Forelimb muscle (tissue), 1 donor: ENCODE measurements at places on chromosomes 3 and 15. TPM values are rescaled to one million over a fixed set of nuclear protein-coding genes. Genes with fewer than 3 reads are reported as not detected.

The SLC6A1 gene
- 2.4 TPM for polyA plus RNA-seq

GRCh38 chr3:15823092-15823491 is 25.3 kb upstream of the ANKRD28 start:
- DNase-seq = no peak

The TMF1 gene
- 24.9 TPM for polyA plus RNA-seq

DNA sequence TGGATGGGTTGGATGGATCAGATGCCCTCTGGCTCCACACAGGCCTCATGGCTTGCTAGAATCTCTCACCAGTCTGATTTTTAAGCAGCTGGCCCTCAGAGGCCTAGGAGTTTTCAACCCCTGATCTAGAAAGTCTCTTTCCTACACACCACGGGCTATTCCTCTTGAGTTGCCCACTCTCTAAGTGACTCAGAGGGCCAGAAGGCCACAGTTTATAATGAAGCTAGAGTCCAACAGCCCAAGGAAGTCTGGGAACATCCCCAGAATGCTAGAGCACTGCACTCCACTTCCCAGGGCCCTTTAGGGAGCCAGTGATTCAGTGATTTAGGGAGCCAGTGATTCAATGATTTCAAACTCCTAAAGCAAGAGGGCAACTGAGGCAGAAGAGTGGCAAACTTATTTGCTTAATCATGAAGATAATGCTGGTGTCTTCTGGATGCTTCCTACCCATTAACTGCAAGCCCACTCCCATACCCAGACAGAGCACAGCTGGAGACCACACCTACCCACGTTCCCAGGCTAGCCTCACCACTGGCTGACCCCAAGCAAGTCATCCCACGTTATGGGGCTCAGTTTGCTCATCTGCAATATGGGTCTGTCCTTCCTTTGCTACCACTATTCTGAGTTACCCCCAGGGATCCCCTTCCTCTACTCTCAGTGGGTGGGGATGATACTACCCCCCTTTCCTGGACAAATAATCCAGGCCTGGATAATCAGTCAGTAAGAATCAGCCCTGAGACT is 36.7 kb downstream of the ABTB1 start:
- DNase-seq = no peak

The SYNPR gene
- polyA plus RNA-seq = not detected

- DNase-seq = no peak
Measured at GRCh38 chr3:56209982-56210751, 258.1 kb downstream of the ERC2 start.

GRCh38 chr15:60844511-60845174 is 365.7 kb upstream of the ICE2 start:
- DNase-seq = no peak

- peak; percentile 43 for DNase-seq
Measured at GRCh38 chr3:68666429-68667136, 265.8 kb downstream of the TAFA4 start.

DNA sequence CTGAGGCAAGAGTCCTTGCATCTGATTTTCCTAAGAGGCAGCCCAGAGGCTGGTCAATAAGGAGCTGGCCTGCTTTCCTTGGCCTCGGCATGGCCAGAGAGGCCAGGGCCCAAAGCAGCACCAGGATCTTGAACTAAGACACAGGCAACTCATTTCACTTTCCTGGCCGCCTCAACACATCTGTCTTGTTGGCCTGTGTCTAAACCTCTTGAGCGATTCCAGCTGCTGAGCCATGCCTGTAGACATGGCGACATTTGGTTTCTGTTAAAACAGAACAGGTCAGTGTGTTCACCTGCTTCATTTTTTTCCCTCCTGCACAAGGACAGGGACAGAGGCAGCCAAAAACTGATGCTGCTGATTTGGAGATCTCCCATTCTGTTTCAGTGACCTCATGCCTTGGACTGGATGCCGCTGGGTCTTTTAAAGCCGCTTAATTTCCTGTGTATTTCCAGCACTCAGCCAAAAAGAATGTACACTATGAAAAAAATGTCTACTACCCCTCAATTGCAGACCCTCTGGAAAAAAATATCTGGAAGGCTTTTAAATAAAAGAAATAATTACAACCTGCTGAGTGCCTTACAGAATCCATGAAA is 266.6 kb upstream of the ICE2 start:
- DNase-seq = peak; percentile 71

The LAMB2 gene
- 317 TPM for polyA plus RNA-seq

GRCh38 chr15:81301385-81301784 is 22.6 kb downstream of the STARD5 start:
- DNase-seq = no peak

The TNFAIP8L3 gene
- polyA plus RNA-seq = 1.7 TPM

DNA sequence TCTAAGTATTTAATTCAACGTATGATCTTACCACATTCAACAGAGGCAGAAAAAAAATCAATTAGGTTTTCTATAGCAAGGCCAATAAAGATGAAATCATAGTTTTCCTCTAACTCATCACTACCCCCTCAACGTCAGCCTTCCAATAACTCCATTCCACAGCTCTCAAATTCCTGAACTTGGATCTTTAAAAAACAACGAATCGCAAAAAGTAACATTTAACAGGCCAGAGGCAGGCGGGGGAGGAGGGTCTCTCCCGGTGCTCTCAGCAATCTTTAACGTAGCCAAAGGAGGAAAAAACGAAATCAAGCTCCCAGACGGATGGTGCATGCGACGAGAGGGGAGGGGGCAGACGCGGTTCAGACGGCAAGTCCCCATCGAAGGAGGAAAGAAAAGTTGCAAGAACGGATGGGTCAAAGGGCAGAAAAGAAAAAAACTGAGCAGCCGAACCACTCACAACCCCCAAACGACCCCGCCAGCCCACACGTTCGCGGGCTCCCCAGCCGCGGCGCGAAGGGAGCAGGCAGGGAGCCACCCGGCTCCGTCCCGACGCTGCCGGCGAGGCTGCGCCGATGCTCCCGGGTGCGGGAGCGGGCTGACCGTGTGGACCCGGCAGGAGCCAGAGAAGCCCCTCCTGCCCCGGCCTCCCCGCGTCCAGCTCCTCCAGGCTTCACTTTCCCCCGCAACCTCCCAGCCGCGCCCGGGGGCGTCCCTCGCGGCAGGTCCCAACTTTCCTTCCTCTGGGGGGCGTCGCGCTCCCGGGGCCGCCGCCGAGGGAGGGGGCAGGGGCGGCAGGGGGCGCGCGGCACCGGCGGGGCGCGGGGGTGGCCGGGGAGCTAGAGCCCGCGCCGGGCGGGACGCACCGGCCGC is 703 bp downstream of the PEAK1 start:
- no peak for DNase-seq

The MINAR1 gene
- polyA plus RNA-seq = 1.3 TPM

GRCh38 chr3:150168698-150169097 is 198.0 kb upstream of the PFN2 start:
- DNase-seq = no peak

- DNase-seq = no peak
Measured at GRCh38 chr3:130934442-130935089, 40.7 kb downstream of the ATP2C1 start.

The CTDSPL gene
- polyA plus RNA-seq = 36.3 TPM

The CCDC71 gene
- 13.1 TPM for polyA plus RNA-seq

- no peak for DNase-seq
Measured at GRCh38 chr3:22859618-22860017, 343.5 kb upstream of the UBE2E2 start.

DNA sequence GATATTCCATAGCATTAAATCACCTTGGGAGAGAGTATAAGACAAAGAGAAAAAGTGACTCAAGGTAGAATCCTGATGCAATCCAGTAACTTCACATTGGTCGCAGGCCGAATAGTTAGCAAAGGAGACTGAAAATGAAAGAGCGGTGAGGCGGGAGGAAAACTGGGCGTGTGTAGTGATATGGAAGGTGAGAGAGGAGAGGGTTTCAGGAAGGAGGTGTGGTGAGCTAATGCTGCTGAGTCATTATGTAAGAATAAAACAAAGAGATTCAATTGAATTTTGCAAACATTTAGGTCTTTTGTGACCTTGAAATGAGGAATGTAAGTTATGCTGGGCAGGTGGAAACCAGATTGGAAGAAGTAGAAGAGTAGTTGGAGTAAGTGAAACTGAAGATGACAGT is 235.3 kb downstream of the C3orf38 start:
- DNase-seq = no peak

The MESP2 gene
- polyA plus RNA-seq = 0.35 TPM

- DNase-seq = peak; percentile 62
Measured at GRCh38 chr3:191094057-191094845, 104.8 kb upstream of the OSTN start.
